ENCODE measurements at places on chromosomes 6 and 20.

DNA sequence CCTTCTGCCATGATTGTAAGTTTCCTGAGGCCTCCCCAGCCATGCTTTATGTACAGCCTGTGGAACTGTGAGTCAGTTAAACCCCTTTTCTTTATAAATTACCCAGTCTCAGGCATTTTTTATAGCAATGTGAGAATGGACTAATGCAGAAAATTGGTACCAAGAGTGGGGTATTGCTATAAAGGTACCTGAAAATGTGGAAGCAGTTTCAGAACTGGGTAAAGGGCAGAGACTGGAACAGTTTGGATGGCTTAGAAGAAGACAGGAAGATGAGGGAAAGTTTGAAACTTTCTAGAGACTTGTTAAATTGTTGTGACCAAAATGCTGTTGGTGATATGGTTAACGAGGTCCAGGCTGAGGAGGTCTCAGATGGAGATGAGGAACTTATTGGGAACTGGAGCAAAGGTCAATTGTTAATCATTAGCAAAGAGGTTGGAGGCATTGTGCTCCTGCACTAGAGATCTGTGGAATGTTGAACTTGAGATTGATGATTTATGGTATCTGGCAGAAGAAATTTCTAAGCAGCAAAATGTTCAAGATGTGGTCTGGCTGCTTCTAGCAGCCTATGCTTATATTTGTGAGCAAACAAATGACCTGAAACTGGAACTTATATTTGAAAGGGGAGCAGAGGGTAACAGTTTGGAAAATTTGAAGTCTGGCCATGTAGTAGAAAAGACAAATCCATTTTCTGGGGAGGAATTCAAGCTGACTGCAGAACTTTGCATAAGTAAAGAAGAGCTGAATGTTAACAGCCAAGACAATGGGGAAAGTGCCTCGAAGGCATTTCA is 79.0 kb upstream of the GMDS start:
- no peak for DNase-seq

- no peak for DNase-seq
These were observed 75.9 kb downstream of the RTN4IP1 start for GRCh38 chr6:106553440-106553839.

GRCh38 chr6:92114797-92115196 is 1304.6 kb downstream of the EPHA7 start:
- DNase-seq = no peak

DNA sequence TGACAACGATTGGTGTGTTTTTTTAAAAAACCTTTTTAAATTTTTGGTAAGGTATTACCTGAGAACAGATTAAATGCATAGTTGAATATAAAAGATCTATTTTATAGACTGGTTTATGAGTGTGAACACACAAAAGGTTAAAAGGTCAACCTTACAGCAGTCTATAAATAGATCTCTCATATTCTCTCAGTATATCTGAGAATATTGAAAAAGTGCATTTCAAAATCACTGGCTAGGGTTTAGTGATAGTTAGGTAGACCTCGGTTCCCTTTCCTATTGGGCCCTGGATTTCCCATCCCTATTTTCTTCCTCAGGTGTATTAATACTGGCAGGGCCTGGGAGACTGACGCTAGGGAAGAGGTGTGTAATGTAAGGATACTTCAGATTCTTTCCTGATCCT is 723 bp upstream of the ZNF451 start:
- no peak for DNase-seq

- no peak for DNase-seq
These were observed 5.3 kb downstream of the POPDC3 start for GRCh38 chr6:105174512-105174911.

- DNase-seq = no peak
These were observed 127.6 kb downstream of the FYN start for GRCh38 chr6:111745636-111746035.

DNA sequence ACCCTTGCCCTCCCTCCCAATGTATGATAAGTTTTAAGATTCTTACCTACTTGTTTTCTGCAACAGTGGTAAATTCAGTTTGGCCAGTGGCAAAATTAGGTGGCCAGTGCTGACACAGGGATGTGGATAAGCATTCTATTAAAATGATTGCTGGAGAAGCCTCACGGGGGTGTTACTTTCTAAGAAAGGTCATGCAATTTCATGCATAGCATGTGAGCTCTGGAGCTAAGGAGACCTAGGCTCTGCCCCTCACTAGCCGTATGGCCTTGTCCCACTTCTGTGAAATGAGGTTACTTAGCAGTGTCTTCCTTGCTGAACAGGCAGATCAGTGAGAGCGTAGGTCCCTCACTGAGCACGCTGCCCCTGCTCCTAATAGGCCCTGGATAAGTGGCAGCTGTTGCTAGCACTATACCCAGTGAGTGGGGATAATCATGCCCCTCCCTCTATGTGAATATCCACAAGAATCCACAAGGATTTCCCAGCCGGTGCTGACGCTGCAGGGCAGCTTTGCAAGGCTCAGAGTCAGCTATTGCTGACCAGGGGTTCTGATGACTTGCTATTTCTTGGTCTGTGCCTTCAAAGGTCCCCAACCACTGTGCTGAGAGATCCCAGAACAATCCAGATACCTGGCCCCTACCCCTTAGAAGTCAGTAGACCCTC is 86.5 kb upstream of the MRPS10 start:
- no peak for DNase-seq

GRCh38 chr20:45320948-45321595 is 13.0 kb upstream of the MATN4 start:
- no peak for DNase-seq

- DNase-seq = no peak
These were observed 202.1 kb upstream of the EPHA7 start for GRCh38 chr6:93621442-93621841.

DNA sequence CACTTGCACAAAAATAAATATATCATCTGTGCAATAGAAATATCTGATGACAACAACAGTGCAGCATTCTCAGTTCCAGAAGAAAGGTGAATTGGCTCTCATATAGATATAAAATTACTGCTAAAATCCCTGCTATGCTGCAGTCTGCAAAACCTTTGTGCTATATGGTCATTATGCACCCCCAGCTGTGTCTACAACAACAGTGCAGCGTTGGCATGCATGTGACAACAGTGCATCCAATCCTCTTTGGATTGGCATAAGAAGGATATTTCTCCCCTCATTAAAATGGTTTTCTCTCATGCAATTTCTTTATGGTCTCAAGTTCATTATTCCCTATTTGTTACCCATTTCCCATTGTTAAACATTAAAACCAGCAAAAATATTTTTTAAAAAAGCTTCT is 23.1 kb downstream of the OR2B6 start:
- no peak for DNase-seq

- no peak for DNase-seq
These were observed 668.9 kb downstream of the TFAP2A start for GRCh38 chr6:9745966-9746365.

GRCh38 chr6:52059821-52060220 is 27.6 kb downstream of the PKHD1 start:
- no peak for DNase-seq

DNA sequence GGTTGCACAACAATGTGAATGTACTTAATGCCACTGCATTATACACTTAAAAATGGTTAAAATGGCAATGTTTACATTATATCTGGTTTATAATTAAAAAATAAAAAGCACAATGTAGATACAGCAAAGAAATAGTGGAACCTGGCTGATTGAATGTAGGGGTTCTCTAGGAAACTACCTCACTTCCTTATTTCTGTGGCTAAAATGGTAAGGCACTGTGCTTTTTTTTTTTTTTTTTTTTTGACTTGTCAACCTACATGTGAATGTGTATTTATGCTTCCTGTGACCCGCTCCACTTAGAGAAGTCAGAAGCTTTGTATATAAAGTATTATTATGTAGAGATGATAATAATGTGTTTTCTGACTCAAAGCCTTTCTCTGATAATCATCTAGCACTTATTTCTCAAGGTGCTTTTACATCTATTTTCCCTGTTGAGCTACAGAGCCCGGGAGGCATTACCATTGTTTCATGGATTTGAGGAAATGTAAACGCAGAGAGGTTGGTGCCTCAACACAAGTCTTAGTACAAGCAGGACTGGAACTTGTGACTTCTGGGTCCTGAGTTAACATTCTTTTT is 55.0 kb downstream of the SOX4 start:
- DNase-seq = no peak

DNA sequence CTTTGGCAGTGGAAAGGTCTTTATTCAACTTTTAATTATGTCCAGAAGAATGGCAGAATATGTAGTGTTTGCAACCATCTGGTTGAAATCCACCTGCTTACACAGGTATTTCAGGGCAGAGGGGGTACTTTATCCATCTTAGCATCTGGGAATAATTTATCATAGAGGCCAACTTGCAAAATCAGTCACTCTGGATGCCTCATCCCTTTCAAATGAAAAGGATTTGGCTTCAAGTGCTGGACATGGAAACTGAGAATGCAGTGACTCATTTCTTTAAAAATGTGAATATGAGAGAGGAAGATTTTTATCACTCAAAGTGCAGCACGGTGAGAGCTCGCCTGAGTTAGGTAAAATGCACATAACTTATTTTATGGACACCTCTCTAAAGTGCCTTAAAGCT is 758.3 kb downstream of the KIF16B start:
- no peak for DNase-seq

DNA sequence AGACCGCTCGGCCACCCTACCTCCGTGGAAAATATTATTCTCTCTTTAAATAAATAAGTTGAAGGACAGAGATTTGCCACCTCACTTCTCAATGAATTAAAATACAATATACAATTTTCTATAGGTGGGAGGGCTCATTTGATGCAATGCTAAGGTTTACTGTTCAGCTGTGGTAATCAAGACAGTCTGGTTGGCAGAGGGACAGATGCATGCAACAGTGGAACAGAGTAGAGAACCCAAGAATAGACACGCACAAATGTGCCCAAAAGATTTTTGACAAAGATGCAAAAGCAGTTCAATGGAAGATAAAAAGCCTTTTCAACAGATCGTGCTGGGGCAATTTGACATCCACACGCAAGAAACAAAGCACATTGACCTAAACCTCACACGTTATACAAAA is 145.2 kb downstream of the CEBPB start:
- no peak for DNase-seq

DNA sequence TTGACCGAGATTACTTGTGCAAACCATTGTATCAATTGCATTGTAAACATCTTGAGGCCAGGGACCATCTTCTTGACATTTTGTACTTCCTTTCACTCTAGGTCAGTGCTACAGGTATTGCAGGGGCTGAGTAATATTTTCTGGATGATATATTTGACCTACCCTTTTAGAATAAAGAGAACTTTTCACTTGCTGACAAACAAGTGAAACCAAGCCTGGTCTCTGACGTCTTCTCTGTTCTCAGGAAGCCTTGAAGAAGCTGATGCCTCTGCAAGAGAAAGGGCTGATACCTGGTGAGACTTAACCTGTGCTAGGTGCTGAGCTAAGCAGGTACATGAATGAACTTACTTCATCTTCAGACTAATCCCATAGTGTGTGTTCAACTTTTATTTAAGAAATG is 60.5 kb upstream of the GGTLC1 start:
- DNase-seq = no peak

- no peak for DNase-seq
These were observed 4.9 kb downstream of the ADGRB3 start for GRCh38 chr6:68639826-68640490.

- no peak for DNase-seq
These were observed 29.2 kb downstream of the RSPH3 start for GRCh38 chr6:158970640-158971275.

DNA sequence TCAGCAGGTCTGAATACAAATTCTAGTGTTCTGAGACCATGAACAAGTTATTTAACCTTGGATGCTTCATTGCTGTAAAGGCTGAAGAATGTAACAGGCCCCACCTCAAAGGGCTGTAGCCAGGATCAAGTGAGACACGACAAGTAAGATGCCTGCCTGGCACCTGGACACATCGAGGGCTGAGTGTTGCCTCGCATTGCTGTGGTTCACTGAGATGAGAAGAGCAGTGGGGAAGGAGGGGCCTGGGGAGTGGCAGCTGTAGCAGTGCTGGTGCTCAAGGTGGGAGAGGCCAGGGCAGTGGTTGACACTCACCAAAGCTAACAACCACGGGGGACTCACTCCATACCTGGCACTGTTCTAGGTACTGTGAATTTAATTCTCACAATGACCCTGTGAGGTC is 187.8 kb downstream of the KIF16B start:
- DNase-seq = no peak

- no peak for DNase-seq
These were observed 2.9 kb upstream of the KHDRBS2 start for GRCh38 chr6:62288974-62289373.

- DNase-seq = no peak
These were observed 553 bp downstream of the ZSCAN16 start for GRCh38 chr6:28124971-28125353.

DNA sequence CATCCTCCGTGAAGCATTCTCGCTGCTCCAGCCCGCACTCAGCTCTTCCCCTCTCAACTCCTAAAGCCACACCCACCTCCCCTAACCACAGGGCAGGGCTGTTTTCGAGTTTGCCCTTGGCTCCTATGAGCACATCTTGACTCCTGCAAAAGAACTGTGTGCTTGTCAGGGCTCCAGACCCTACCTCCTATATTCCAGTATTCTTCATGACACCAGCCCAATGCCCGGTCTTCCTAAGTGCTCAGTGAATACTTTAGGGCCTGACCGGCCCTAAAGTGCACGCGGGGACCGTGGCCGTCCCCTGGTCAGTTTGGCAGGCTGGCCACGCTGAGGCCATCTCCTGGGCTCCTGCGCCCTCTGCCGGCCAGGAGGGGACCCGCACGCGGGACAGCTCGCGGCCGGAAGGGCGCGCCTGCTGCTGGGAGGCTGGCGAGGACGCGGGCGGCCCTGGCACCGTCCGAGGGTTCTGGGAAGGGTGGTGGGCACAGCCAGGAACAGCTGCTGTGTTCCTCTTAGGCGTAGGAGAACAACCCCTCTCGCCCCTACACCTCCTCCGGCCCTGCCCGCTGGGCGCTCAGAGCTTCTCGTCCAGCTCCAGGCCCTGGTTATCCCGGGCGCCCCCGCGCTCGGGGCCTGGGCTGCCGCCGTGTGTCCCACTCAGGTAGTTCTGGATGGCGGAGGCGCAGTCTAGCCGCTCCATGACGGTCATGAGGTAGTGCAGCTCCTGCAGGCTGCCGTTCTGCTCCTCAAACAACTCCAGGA is 11.0 kb downstream of the UNC5CL start:
- peak; percentile 57 for DNase-seq

GRCh38 chr6:131001945-131002660 is 60.9 kb downstream of the EPB41L2 start:
- no peak for DNase-seq

DNA sequence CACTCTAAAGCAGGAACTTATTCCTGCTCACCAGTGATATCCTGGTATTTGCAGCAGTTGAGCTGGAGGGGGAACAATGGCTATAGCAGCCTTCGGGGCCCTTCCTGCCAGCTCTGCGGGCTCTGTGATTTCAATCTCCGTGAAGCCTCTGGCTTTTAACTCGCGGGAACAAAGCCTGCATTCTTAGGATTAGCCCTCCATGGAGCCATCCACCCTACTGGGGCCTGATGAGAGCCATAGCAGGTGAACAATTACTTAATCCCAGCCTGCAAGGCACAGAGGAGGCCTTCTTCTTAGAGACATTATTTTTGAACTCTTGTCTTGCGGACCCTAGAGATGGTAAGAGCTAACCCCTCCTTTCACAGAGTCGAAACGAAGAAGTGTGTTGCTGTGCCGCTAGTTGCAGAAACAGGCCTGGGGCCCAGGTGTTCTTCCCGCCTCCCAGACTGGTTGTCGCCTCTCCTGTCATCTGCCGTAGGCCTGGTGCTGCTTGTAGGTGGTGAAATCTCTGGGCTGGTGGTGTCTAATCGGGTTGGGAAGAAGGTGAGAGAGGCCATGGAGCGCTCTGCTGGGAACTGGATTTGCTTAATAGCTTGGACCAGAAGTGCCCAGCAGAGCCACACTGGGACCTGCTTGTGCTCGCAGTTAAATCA is 9.7 kb downstream of the GHRH start:
- no peak for DNase-seq

GRCh38 chr6:30541515-30542403 is 14.5 kb downstream of the GNL1 start:
- peak; percentile 76 for DNase-seq
